ENCODE measurements at places on chromosomes 7 and 10.

- no peak for DNase-seq
Observed at GRCh38 chr7:49631071-49631815, 142.2 kb upstream of the VWC2 start.

- DNase-seq, result no peak
Observed at GRCh38 chr7:127438836-127439235, 46.3 kb upstream of the ZNF800 start.

- DNase-seq, result no peak
Observed at GRCh38 chr10:67934336-67934735, 49.9 kb downstream of the SIRT1 start.

DNA sequence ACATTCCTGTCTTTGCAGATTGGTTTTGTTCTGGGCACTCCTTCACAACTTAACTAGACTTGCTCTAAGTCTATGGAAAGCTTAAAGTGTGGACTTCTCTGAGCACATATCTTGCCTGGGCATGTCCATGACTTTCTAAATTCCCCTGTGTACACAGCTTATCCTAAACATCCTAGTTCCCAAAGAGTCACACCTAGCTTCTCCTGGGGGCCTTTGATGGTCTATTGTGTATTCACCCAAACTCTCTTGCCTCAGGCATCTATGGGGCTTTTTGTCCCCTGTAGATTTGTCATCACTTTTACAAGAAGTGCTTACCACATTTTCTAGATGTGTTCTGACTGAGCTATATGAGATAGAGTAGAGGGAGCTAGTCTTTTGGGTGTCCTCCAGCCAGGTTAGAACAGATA lies 12.2 kb upstream of the ZNF488 start:
- DNase-seq, result no peak

DNA sequence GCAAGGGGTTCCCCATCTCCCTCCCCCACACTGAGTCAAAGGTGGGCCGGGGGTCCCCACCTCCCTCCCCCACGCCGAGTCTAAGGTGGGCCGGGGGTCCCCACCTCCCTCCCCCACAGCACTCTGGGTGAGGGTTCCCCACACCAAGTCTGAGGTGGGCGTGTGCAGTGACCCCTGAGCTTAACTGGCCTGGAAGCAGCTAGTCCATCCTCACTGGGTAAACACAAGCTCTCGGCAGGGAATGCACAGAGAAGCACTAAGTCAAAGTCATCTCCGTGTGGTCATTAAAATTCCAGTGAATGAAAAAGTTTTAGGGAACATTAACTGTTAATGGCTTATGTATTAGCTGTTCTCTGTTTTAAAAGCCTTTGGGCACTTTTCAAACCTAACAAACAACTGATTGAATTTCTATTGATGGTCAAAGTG lies 43.7 kb upstream of the PRKAR1B start:
- DNase-seq, result no peak

GRCh38 chr10:58622246-58622645 lies 109.6 kb downstream of the BICC1 start:
- DNase-seq, result peak; percentile 19

- no peak for DNase-seq
Observed at GRCh38 chr10:114073395-114074186, 29.9 kb downstream of the ADRB1 start.

- no peak for DNase-seq
Observed at GRCh38 chr7:35729061-35729783, 34.3 kb upstream of the HERPUD2 start.

DNA sequence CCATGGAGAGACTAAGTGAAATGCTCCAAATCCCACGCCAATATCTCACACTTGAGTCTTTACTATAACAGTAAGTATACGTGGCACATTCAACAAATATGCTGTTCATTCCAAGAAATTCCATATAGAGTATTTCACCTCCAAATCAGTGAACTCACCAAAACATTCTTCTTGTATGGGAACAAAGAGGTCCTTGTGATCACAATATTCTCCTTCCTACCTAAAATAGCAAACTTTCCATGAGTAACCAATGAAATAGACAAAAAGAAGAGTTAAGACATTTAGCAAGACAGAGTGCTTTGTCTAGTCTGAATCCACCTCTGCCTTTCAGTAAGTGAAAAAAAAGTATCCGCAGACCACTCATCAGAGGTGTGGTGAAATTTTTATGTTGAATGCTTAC lies 77.3 kb upstream of the NXPH1 start:
- no peak for DNase-seq

DNA sequence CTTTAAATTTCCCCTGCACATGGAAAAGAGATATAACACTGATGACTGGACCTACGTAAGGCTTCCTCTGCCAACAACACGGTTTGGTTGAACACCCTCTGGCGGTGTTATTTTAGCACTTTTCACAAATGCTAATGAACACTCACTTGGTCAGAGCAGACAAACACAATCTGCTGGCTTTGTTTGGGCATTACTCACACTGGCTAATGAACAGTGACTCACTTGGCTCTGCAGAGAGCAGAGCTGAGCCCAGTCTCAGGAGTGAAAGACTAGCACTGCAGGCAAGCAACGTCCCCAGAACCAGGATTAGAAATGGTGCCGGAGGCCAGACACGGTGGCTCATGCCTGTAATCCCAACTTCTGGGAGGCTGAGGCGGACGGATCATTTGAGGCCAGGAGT lies 430.8 kb downstream of the PLXNA4 start:
- DNase-seq, result no peak

All from SK-N-SH (cell line).